ENCODE measurements at places on chromosomes 2 and 18.
A peak's percentile ranks its signal among the peaks of the same experiment; 100 is the strongest.

GRCh38 chr2:72037261-72037666 lies 110.4 kb downstream of the CYP26B1 start:
- no peak for DNase-seq

DNA sequence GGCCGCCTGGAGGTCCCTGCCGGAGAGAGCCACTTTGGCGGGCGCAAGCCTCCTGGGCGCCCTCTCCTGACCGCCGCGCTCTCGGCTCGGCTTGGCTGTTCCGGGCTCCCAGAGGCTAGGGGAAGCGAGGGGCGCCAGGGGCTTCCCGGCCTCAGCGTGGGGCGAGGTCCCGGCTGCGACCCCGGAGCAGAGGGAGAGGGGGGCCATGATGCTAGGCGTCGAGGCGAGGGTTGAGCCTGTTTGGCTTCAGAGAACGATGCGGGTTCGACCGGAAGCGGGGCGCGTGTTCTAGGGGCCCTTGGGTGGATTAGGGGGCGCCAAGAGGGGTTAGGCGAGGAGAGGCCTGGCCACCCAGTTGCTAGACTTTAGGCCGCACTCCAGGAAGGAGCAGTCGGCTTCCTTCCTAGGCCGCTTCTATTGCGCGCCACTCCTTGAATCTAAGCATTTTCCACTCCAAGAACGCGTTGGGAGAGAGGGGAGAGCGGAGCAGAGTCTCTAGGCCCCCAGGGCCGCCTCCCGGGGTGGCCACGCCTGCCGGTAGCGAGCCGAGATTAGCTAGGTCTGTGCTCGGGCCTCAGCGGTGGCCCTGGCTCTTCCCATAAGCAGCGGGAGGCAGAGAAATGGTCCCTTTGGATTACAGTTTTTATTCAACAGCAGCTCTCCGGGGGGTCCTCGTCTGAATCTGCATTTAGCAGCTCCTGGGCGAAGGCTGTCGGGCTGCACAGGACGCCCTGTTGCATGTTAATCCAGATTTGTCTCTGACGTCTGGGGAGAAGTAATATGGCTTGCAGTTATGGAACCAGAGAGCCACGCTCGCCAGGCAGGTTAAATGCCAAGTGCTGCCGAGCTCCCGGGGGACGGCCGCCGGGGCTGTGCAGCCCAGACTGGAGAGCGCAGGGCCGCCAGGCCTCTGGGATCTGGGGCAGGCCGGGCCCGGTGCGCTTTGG lies 11.3 kb downstream of the MEIS1 start:
- no peak for DNase-seq

- peak; percentile 63 for DNase-seq
Measured at GRCh38 chr18:11689669-11690565, 853 bp downstream of the GNAL start.

GRCh38 chr18:63980027-63980426 lies 10.1 kb downstream of the SERPINB8 start:
- DNase-seq, result no peak

- no peak for DNase-seq
Measured at GRCh38 chr18:12639990-12640880, 17.7 kb downstream of the SPIRE1 start.

GRCh38 chr18:3061581-3062312 lies 48.8 kb upstream of the LPIN2 start:
- DNase-seq, result peak; percentile 76

GRCh38 chr2:225598426-225598825 lies 198.9 kb downstream of the NYAP2 start:
- no peak for DNase-seq

- DNase-seq, result no peak
Measured at GRCh38 chr2:11375689-11376027, 31.2 kb upstream of the ROCK2 start.

DNA sequence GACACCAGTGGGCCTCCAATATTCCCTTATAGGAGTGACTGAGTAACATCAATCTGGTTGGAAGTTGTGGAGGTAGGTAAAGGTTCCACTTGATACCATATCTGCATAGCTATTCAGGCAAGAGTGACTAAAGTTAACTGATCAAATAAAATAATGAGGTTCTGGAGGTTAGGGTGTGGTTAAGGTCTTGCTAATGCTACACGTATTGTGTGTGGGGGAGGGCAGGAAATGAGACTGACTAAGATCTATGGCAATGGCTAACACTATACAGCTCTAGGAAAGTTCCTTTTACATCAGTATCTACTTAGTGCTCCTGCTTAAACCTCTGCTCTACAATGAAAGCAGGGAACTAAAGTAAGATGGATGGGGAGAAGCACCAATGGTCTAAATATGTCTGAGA lies 149.1 kb upstream of the MGAT5 start:
- no peak for DNase-seq

DNA sequence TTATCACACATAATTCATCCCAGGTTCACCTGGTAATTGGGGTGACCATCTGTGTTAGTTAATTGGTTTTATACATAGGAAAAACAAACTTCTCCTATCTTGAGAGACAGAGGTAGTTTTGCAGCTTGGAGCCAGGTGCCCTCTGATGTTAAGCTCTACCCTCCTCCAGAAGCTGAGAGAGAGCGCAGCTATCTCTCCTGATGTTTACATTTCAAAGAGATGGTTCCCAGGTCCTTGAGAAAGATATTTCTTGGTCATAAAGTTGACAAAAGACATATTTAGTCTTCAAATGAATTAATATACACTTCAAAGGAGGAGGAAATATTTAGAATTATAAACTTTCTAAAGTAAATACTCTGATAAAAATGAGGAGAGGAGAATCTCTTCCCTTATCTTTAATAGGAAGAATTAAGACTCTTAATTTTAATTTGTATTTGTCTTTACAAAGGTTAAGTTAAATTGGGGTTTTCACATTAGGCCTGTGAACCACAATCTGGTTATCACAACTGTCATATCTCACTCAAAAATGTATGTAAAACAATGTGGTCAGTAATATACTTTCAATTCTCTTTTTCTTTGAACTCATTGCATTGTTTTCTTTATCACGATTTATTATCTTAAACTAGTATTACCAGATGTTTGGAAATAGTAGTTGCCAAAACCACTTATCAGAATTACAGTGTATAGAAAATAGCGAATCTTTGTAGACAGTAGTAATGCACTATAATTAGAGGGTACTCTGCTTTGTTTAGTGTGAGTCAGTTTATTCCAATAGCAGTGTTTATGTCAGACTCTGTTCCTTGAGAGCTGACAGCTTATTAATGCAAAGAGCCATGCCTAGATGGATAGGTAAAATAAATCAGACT lies 26.8 kb downstream of the SERPINB4 start:
- no peak for DNase-seq

GRCh38 chr2:201172279-201172678 lies 10.7 kb upstream of the CASP10 start:
- no peak for DNase-seq

- DNase-seq, result no peak
Measured at GRCh38 chr2:127086990-127087790, 19.8 kb downstream of the BIN1 start.

GRCh38 chr18:2776601-2777000 lies 70.2 kb upstream of the EMILIN2 start:
- DNase-seq, result no peak

DNA sequence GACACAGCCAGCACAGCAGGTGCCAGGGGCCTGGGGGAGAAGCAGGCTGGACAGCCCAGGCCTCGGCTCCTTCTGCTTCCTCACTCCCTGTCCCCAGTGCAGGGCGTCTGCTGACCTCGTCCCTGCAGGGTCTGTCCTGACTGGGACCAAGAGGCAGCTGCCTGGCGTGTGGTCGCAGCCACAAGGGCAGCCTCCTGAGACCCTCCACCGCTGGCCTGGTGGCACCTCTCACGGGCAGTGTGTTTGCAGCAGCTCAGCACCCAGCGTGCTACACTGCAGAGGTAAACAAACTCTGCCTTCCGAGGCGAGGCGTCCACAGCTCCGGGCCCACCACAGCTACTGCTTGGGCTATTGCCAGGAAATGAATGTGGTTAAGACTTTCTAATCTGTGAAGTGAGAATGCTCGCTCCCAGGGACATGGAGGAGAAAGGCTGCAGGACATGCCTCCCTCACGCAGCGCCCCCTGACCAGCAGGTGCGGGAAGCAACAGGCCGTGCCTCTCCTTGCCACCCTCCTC lies 46.1 kb upstream of the HPCAL1 start:
- DNase-seq, result no peak

GRCh38 chr2:85741833-85742455 lies 11.8 kb upstream of the ATOH8 start:
- DNase-seq, result no peak
